Tongue (tissue), 3 donors: ENCODE measurements at places on chromosomes 13 and 19. TPM values are rescaled to one million over a fixed set of nuclear protein-coding genes. Genes with fewer than 3 reads are reported as not detected.

GRCh38 chr19:1015782-1016646 lies 4.9 kb downstream of the TMEM259 start:
- no peak for DNase-seq

DNA sequence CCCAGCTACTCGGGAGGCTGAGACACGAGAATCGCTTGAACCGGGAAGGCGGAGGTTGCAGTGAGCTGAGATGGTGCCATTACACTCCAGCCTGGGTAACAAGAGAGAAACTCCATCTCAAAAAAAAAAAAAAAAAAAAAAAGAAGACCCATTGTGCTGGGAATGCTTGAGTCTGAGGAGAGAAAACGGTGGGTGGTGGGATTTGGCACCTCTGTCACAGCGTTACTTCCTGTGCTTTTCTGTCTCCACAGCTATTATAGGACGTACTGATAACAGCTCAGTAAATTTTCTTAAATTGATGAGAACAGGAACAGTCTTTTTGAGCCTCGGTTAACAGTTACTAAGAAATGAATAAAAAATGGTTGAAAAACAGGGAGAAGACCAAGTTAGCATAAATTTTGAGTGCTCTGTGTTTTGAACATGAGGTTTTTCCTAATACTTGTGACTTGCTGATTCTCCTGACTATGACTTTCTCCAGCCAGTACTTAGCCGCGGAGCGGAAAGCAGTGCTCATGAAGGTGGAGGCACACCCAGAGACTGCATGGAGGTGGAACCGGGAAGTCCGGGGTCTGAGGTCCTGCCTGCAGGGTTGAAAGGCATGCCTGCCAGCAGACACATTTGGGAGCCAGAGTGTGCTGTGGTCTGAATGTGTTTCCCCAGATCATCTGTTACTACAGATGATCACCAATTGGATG lies 55.3 kb upstream of the TEX29 start:
- no peak for DNase-seq

DNA sequence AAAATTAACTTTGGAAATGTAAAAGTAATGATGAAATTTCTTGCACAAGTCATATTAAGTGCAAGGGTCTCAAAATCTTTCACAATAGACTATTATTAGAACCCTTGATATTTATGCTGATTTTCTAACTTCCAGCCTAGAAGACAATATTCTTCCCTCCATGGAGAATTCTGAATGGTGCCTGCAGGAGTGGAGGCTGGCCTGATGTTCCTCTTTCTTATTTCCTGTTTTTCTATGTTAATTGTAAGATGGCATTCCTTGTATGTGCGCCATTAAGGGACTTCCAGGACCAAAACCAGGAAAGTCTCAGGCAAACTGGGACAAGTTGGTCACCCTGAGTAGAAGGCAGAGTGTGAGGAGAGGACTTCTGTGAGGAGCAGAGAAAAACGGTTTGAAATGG lies 294.9 kb downstream of the DLEU7 start:
- no peak for DNase-seq

- DNase-seq, result no peak
Observed at GRCh38 chr19:47680858-47681332, 32.3 kb upstream of the EHD2 start.

GRCh38 chr19:39170386-39171231 lies 26.2 kb upstream of the NCCRP1 start:
- no peak for DNase-seq

GRCh38 chr13:100532836-100533435 lies 55.7 kb downstream of the GGACT start:
- DNase-seq, result no peak

GRCh38 chr13:113967206-113967720 lies 6.6 kb downstream of the C13orf46 start:
- no peak for DNase-seq

GRCh38 chr13:45417790-45418534 lies at the start of gene SLC25A30:
Gene SLC25A30, minus strand, starts transcription at chr13:45418373. Its CDS starts 6,948 bp downstream, at chr13:45411425.
- peak; percentile 96 for DNase-seq

DNA sequence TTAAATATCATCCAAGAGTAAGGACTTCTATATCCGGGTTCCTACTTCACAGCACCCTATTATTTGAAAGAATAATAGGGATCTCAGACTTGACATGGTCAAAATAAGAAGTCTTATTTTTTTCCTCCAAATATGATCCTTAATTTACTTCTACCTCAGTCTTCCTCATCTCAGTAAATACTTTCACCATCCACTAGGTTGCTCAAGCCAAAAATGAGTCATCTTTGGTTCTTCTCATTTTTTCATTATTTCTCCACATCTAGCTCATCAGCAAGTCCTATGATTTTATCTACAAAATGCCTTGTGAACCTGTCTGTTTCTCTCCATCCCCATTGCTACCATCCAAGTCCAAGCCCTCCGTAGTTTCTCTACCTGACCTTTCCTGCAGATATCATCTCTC lies 121.9 kb upstream of the GJB6 start:
- no peak for DNase-seq

DNA sequence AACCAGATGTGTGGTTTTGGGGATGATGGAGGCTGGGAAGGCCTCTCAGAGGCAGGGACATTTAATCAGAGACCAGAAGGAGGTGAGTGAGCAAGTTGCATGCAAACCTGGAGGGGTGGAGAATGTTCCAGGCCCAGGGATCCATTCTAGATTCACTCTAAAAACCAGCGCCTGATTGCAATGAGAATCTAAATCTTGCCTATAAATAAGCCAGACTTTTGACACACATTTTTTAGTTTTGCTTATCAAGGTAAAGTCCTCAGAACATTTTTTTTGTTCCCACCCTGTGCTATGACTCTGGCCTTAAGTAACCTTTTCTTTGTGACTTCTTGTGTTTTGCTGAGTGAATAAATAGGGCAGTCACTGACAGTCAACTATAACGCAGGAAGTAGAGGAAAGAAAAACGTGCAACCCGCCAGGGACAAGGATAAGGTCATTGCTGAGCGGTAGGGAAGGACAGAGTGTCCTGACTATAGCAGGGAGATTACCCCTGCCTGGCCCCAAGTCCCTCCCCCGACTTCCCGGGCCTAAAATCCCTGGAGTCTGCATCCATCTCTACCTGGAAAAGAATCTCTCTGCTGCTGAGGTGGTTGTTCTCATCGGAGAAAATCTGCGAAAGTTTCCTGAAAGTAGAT lies 14.4 kb downstream of the RGL3 start:
- no peak for DNase-seq

GRCh38 chr19:3606690-3607289 lies at the start of gene TBXA2R:
Gene TBXA2R, minus strand, starts transcription at chr19:3606875. Its CDS starts 6,241 bp downstream, at chr19:3600634.
- DNase-seq, result peak; percentile 27

- no peak for DNase-seq
Observed at GRCh38 chr13:112060899-112061366, 6.0 kb upstream of the SOX1 start.

Gene BLOC1S3
- total RNA-seq, result 10.4 TPM

Gene ZNF726
- total RNA-seq, result 9.3 TPM

Gene KCNN4
- total RNA-seq, result 14.8 TPM

Gene RASA3
- 23.7 TPM for total RNA-seq

Gene COX7A1
- total RNA-seq, result 39.5 TPM
